Stimulated activated CD4-positive, alpha-beta T cell treated with anti-CD3 and anti-CD28 coated beads, Interleukin-1b, Interleukin-23, amount 100 ng/mL, for 48 hours (primary cell): ENCODE measurements at places on chromosomes 3 and 15.

DNA sequence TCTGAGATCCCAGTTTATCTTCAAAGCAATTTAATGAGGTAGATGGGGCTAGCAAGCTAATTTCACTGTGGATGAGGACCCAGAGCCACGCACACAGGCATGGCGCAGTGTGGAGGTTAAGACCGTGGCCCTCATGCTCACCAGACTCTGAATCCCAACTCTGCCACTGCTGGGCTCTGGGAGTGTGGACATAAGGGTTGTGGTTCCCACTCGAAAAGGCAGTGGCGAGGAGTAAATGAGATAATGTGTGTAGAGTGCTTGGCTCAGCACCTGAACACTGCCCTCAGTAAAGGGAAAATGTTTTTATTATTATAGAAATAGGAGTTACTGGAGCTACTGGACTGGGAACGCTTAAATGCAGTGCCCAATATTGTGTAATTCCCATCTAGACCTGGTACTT is 243.5 kb upstream of the TPM1 start:
- DNase-seq, result no peak

- DNase-seq, result no peak
Observed at GRCh38 chr15:39110746-39111145, 470.1 kb upstream of the THBS1 start.

DNA sequence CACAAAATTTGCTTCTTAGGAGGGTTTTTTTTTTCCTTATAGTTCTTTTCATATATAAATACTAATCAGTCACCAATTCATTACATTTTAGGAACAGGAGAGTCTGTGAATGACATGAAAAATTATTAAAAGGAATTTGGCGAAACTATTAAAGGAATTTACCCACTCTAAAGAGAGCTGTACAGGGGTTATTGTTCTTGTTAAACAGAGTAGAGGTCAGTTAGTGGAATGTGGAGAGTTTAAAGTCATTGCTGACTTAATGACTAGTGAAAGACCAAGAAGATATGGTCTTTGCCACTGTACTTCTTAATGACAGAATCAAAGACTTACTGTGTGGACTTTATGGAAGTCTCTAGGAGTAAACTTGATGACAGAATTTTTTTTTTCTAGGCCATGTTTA is 333.6 kb upstream of the C2CD4B start:
- DNase-seq, result no peak

- no peak for DNase-seq
Observed at GRCh38 chr3:124082343-124082742, 90.4 kb upstream of the ROPN1 start.

GRCh38 chr3:138254216-138254615 is 67.1 kb downstream of the ARMC8 start:
- no peak for DNase-seq

DNA sequence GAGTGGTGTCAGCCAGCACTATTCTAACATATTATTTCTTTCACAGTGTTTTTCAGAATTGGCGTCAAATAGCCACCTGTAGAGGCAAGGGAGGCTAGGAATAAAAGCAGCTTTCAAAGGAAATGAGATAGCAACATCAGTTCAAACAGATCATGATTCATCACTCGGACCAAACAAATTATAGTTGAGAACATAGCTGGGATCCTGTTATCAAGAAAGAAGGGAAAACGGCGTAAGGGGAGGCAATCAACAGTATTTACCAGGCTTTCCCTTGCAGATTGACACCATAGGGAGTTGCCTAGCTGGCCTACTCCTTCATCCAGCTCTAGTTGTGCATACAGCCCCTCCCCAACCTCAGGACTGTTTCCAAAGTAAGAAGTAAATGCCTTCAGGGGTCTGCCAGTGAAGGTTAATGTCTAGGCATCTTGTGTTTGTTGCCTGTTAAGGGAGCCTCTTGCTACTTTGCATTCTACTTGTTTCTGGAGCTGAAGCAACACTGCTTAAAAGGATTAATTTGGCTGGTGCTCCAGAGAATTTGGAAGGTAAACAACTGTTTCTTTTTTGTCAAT is 286.5 kb downstream of the NSUN3 start:
- no peak for DNase-seq

GRCh38 chr15:74461847-74462511 is 1.0 kb upstream of the UBL7 start:
- DNase-seq, result no peak

- no peak for DNase-seq
Observed at GRCh38 chr3:50182533-50183099, 8.8 kb upstream of the GNAT1 start.

DNA sequence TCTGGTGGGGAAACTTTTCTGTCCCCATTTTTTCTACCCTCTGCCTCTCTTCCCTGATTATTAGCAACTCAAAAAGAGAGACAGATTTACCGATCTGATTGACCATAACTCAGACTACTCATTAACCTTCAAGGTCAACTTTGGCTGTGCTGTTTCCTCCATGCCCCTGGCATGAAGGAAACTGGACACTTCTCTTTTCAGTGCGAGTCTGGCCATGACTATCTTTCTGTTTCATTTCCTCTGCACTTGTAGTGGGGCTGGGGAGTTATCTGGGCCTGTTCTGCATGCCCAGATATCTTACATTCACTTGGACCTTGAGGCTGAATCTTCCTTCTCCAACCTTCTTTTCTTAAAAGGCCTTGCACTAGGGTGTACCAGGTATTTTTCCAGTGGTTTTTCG is 76.9 kb upstream of the SLCO2A1 start:
- no peak for DNase-seq

- no peak for DNase-seq
Observed at GRCh38 chr3:52844290-52844975, 9.6 kb upstream of the MUSTN1 start.
